ENCODE measurements at places on chromosomes 6 and 20. TPM values are rescaled to one million over a fixed set of nuclear protein-coding genes. Genes with fewer than 3 reads are reported as not detected.

GRCh38 chr20:36541227-36541767 lies at the start of gene MYL9:
MYL9 (plus strand) TSS chr20:36541519; CDS start chr20:36544885, 3,366 bp downstream.
- DNase-seq, result peak; percentile 37

GRCh38 chr6:161598896-161599295 lies 325.0 kb upstream of the AGPAT4 start:
- no peak for DNase-seq

DNA sequence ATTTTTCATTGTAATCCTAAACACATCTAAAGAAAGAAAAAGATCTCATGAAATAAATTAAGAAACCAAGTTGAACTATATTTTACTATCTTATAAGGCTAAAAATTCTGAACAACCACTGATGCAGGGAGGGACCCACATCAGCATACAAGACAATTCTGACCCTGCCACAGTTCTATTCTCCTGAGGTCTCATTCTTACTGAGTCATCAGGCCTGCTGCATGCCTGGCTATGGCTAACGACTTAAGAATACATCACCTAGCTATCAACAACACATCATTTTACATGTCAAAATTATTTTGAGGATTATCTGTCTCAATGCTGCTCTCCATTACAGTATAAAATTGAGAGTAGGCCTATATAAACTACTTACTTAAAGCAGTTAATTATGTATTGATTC lies 52.9 kb downstream of the FBXL4 start:
- no peak for DNase-seq

DNA sequence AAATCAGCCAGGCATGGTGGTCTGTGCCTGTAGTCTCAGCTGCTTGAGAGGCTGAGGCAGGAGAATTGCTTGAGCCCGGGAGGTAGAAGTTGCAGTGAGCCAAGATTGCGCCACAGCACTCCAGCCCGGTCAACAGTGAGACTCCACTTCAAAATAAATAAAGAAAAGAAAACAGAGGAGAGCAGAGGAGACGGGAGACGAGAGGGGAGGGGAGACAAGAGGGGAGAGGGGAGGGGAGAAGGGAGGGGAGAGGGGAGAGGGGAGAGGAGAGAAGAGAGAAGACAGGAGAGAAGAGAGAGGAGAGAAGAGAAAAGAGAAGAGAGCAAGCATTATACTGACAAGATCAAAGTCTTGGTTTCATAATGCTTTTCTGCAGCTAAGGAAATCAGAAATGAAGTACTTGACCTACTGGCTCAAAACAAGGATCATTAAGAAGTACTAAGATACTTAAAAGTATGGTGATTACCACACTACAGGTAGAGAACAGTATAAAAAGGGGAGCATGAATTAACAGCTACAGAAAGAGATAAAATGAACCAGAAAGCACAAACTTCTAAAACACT lies 30.5 kb downstream of the FAM8A1 start:
- DNase-seq, result no peak

GRCh38 chr6:158026901-158027589 lies 45.4 kb downstream of the SYNJ2 start:
- no peak for DNase-seq

GRCh38 chr6:125154761-125155135 lies 1.2 kb downstream of the TPD52L1 start:
- DNase-seq, result no peak

DNA sequence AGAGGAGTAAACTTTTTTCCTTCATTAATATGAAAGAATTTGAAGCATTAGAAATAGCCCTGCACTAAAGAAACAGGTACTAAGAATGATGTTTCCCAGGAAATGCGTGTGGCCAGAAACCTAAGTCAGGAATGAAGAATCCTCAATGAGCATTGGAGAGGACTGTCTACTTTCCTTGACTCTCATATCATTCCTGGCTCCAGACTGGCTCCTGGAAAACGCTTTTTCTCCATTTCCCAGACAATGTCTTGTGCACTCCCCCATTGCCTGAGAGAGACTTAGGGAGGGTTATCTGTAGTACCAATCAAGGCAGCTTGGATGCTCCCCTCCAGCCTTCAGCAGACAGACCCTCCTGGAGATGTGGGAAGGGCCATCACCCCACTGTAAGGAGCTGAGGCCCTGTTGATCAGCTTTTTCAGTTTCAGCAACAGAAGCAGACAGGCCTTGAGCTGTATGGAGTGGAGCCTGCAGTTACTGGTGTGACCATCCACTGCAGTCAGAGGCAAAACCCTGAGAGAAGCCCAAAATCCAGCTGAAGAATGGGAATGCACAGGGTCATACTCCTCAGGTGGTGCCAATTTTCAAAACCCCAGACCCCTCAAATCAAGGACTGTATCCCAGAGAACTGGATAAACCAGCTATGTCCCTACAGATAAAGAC lies 127.3 kb upstream of the NT5E start:
- no peak for DNase-seq

DNA sequence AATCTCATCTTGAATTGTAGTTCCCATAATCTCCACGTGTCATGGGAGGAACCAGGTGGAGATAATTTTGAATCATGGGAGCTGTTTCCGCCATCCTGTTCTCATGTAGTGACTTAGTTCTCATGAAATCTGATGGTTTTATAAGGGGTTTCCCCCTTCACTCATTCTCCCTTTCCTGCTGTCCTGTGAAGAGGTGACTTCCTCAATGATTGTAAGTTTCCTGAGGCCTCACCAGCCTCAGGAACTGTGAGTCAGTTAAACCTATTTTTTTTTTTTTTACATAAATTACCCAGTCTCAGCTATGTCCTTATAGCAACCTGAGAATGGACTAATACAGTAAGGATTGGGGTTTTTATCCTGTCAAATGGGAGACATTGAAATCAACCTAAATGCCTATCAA lies 328.3 kb downstream of the TBC1D32 start:
- DNase-seq, result no peak

- DNase-seq, result no peak
These were observed 80.8 kb upstream of the COL21A1 start for GRCh38 chr6:56327946-56328727.

DNA sequence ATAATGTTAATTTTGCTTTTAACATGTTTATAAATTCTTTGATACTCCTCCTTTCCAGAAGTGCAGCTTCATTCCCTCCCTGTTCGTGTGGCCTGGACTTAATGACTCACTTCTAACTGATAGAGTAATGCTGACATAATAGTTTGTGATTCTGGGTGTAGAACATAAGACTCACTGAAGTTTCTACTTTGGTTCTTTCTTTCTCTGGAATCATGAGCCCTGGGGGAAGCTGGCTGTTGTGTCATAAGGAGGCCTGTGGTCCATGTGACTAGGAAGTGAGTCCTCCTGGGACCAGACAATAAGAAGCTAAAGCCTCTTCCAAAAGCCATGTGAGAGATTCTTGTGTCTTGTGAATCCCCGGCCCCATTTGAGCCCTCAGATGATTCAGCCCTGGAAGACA lies 30.5 kb upstream of the HLA-G start:
- no peak for DNase-seq

DNA sequence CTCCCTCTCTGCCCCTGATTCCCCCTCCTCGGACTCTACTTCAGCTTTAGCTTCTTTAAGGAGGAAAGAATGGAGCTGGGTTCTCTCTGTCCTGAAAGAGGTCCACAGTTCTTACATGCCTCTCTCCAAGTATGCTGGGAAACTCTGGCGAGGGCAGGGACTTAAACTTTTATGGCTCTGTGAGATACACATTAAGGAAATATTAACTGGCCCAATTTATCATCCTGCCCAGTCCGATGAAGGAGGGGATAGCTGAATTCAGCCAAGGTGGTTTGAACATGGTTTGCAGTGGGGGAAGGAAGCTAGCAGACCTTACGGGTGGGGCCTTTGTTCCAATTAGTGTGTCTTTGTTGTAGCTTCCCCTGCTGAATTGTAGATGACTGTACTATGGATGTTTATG lies 121.7 kb downstream of the EYA4 start:
- DNase-seq, result no peak

Gene GRIK2
- not detected for polyA plus RNA-seq

Gene FAXC
- not detected for polyA plus RNA-seq

Gene NFATC2
- polyA plus RNA-seq, result 0.18 TPM

Gene ARFGEF3
- polyA plus RNA-seq, result not detected

Data from CD14-positive monocyte (primary cell).